ENCODE measurements at places on chromosomes 5 and 9. TPM values are rescaled to one million over a fixed set of nuclear protein-coding genes. Genes with fewer than 3 reads are reported as not detected.

ECM2 gene
- 21.0 TPM for total RNA-seq

SOHLH1 gene
- not detected for total RNA-seq

FNIP1 gene
- 15.0 TPM for total RNA-seq

BTNL3 gene
- total RNA-seq: not detected

PCDHA7 gene
- not detected for total RNA-seq

MAMDC4 gene
- 28.6 TPM for total RNA-seq

PCDHGA2 gene
- 1.1 TPM for total RNA-seq

IQGAP2 gene
- total RNA-seq: 110 TPM

GALNT12 gene
- 0.35 TPM for total RNA-seq

LYRM7 gene
- total RNA-seq: 4.8 TPM

Data from left lobe of liver (tissue), 2 donors.